Endothelial cell (in vitro differentiated cells): ENCODE measurements at places on chromosomes 2 and 18.

DNA sequence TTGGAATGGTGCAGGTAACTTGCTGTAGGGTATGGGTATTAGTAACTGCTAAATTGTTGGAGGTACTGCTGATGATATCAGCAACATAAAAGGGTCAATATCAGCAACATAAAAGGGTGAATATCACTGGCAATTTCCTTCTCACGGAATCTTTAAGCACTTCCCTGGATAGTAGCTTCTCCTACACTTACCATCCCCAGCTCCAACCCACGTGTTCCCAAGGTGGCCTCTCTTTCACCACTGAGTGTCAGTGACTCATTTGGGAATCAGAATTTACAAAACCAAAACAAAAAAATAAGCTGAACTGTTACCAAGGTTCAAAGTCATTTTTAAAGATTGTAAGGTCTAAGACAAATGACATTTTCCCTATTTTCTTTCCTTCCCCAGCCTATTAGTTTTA is 70.8 kb downstream of the LRP2 start:
- no peaks in the 10 kb centered on the region for H3K27me3 ChIP-seq
- H3K4me1 ChIP-seq = no peaks in the 10 kb centered on the region
- no peak for DNase-seq

DNA sequence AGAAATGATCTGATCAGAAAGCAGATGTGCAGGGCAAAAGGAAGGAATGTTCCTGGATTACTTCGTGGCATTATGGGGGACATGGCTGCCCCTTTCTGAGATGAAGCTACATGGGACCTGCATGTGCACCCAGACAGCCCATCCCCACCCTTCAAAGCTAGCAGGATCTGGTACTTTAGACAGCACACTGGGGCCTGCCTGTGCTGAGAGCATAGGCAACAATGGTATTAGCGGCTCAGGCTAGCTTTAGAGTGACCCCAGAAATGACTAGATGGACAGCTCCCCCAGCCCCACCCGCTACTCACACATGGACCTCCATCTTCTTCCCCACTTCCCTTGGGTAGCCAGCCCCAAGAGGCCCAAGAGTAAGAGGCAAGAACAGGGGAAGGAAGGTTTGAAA is 61.5 kb upstream of the NFE2L2 start:
- no peak overlapping the region for H3K4me3 ChIP-seq
- peaks cover 20% of the 10 kb centered on the region for H3K4me1 ChIP-seq
- H3K27me3 ChIP-seq = peaks cover 3% of the 10 kb centered on the region
- no peak for DNase-seq

DNA sequence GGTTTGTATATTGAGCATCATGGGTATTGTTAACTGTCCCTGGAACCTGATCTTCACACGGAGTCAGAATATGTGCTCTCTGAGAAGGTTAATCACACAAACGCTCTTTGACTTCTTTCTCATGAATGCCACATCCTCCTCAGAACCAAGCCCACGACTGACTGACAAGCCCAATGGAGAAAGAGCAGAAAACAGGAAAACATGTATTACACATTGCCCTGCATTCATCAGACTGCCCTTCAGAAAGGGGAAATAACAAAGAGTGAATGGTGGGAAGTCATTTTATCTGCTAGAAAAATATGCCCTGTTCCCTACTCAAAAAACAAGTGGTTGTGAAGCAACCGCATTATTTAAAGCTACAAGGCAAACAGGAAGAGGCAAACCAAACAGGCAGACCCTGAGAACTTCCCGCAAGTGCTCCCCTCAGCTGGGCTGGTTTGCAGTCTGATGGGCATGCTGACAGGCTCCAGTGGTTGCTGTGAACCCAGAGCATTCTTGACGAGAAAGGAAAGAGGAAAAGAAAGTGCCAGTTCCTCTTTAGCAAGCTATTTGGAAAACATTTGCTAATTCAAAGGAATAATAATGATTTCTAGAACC is 172.9 kb upstream of the SETBP1 start:
- no peak overlapping the region for H3K27ac ChIP-seq
- peaks cover 21% of the 10 kb centered on the region for H3K4me1 ChIP-seq
- peaks cover 2% of the 10 kb centered on the region for H3K27me3 ChIP-seq
- peak; percentile 60 for DNase-seq
- H3K4me3 ChIP-seq = no peak overlapping the region
- no peaks in the 10 kb centered on the region for H3K36me3 ChIP-seq

GRCh38 chr2:9071032-9071431 is 67.5 kb upstream of the MBOAT2 start:
- DNase-seq = no peak
- H3K36me3 ChIP-seq = peaks cover 5% of the 10 kb centered on the region
- H3K27ac ChIP-seq = no peak overlapping the region
- H3K4me3 ChIP-seq = no peak overlapping the region
- no peaks in the 10 kb centered on the region for H3K4me1 ChIP-seq

DNA sequence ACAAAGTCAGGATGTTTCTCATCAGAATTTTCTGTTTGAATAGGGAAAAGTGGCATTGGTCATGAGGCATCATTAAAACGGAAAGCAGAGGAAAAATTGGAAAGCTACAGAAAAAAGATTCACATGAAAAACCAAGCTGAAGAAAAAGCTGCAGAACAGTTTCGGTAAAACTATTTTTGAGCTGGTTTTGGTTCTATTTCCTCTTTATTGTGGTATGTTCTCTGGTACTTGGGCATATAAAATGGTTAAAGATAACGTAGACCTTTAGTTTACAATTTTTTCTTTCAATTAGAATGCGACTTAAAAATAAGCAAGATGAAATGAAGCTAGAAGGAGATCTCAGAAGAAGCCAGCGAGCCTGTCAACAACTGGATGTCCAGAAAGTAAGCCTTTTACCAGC is 7.6 kb downstream of the GPATCH11 start:
- H3K4me1 ChIP-seq = no peaks in the 10 kb centered on the region
- H3K4me3 ChIP-seq = no peak overlapping the region
- DNase-seq = no peak
- H3K27me3 ChIP-seq = peaks cover 1% of the 10 kb centered on the region
